ENCODE measurements at places on chromosomes 3 and 15. TPM values are rescaled to one million over a fixed set of nuclear protein-coding genes. Genes with fewer than 3 reads are reported as not detected.
A peak's percentile ranks its signal among the peaks of the same experiment; 100 is the strongest.

DET1 gene
- 4.4 TPM for total RNA-seq

FBXL22 gene
- 0.75 TPM for total RNA-seq

RASSF1 gene
- 17.2 TPM for total RNA-seq

NLGN1 gene
- total RNA-seq = 3.4 TPM

SNAPC5 gene
- 32.0 TPM for total RNA-seq

GUCA1C gene
- total RNA-seq = not detected

SAMMSON gene
- total RNA-seq = not detected

NAA50 gene
- total RNA-seq = 137 TPM

LDHAL6B gene
- total RNA-seq = not detected

DNA sequence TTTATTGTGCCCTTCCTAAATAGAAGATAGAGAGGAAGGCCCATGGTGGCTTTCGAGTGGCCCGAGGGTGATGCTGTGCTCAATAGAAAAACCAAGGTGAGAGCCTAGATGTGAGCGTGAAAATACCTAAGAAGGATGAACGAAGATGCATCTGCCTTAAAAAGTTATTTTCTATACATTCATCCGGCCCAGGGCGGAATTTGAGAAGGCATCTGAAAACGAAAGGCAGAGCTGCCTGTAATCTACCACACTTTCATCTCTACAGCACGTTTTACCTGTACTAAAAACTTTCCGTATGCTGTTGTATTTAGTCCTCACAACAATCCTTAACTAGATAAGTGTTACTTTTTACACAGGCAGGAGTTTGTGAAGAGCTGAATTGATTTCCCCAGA lies 1.4 kb downstream of the DUT start:
- no peak for DNase-seq

- no peak for DNase-seq
These were observed 21.3 kb upstream of the RFTN1 start for GRCh38 chr3:16534640-16535262.

DNA sequence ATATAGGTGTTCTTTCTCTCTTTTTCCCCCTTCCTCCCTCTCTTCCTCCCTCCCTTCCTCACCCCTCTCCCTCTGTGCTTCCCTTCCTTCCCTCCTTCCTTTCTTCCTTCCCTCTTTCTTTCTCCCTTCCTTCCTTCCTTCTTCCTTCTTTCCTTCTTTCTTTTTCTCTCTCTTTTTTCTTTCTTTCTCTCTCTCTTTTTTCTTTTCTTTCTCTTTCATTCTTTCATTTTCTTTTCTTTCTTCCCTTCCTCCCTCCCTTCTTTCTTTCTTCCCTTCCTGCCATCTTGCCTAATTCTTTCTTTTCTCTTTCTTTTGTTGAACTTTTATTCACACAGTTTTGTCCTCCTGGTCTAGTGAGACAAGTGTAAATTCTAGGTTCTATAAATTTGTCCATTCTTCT lies 1595.6 kb downstream of the SI start:
- DNase-seq = no peak

DNA sequence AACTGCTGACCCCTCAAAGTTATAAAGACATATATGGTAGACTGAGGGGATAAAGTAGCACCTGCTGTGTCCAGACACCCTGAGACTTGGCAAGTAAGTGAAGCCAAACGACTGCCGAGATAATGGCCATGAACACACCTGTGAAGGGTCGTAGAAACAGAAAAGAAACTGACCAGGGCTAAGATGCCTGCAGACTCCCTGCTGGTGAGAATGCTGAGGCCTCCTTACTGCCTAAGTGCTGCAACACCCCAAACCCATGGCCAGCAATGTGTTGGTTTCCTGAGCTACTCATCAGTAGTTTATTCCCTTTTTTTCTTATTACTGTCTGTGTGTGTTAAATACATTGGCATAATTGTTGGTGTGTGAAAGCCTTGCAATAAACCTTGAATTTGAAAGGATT lies 233.8 kb downstream of the ZNF385D start:
- DNase-seq = peak; percentile 58

DNA sequence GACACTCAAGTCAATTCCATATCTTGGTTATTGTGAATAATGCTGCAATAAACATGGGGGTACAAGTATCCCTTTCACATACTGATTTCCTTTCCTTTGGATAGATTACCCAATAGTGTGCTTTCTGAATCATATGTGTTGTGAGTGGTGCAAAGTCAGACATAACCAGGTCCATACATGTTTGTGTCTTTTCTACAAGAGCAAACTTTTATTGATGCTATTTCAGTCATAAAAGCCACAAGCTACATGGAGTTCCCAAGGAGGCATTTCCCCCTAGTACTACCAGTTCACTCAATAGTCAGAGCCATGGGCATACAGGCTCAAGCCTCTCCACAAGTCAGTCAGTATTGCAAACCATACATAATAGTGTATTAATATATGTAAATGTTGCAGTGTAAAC lies 10.1 kb downstream of the CEP63 start:
- DNase-seq = no peak

DNA sequence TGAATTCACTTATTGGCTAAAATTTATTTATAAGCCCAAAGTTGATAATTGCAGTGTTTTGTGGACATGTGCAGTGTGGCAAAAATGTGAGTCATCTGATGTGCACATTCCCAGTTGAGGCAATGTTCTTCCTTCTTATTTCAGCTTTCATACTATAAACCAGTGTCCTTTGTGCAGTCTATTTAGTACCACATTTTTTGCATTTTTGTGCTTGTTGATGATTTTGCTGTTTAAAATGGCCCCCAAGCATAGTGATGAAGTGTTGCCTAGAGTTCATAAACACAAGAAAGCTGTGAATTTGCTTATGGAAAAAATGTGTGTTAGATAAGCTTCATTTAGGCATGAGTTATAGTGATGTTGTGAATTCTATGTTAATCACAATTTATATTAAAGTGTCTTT lies 19.4 kb upstream of the IL20RB start:
- no peak for DNase-seq

DNA sequence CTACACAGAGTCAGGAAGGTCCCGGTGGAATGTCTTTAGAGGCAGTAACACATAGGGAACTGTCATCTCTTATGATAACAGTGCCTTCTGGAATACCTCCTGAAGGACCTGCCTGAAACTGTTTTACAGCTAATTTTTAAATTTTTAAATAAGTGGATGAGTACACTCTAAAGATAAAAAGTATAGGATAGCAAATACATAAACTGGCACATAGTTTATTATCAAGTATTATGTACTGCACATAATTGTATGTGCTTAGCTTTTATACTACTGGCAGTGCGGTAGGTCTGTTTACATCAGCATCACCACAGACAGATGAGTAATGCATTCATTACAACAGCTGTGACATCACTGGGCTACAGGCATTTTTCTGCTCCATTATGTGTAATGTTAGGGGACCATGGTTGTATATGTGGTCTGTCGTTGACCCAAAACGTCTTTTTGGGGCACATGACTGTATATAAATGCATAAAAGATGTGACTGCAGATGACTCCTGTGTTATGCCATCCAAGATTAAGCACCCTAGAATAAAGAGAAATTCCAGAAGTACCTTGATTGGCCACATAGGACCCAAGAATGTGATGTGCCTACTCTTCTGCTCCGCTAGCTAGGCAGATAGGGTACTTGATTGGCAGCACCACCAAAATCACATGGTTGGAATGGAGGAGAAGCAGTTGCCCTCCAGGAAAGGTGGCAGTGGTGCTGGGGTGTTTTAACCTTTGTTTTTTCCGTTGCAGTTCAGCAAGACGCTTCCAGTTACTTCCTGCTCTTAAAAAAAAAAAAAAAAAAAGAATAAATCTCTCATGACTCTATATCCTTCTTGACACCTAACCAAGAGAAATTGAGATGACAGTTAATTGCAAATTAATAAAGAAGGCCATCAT lies 3.3 kb downstream of the VPS8 start:
- DNase-seq = no peak

GRCh38 chr3:43036621-43037423 lies 57.7 kb downstream of the GASK1A start:
- peak; percentile 24 for DNase-seq

GRCh38 chr3:128269006-128269775 lies 115.9 kb downstream of the EEFSEC start:
- peak; percentile 28 for DNase-seq

DNA sequence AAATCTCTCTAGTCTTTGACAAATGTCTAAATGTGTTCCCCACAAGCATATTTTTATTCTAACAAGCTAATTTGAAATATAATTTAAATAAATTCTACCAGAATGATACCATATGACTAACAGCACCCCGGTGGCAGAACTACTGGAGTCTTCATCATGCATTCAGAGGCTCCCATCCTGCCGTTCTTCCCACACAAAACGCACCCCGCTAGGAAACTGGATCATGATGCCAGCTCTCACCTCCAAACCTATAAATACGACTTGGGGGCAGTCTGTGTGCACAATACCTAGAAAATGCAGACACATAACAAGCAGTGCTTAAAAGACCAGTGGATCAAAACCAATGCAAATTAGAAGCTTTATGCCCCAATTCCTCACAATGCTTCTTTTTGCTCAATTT lies 8.5 kb downstream of the HOMER2 start:
- DNase-seq = no peak

DNA sequence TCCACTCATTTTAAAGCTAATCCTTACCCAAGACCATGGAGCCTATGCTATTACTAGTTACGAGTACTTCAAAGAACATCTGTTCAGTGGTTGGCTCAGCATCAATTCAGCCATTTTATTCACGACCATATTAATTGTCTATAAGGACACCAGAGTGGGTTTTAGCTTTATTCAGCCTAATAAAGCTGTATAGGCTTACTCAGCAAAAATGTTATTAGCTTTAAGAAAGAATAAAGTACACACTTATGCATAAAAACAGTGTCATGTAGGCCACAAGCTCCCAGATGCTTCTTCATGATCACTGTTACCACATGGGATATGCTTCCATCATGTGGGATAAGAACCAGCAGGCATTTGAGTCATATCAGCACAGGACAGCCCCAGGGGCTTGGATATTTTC lies 87.4 kb upstream of the GPR149 start:
- no peak for DNase-seq

DNA sequence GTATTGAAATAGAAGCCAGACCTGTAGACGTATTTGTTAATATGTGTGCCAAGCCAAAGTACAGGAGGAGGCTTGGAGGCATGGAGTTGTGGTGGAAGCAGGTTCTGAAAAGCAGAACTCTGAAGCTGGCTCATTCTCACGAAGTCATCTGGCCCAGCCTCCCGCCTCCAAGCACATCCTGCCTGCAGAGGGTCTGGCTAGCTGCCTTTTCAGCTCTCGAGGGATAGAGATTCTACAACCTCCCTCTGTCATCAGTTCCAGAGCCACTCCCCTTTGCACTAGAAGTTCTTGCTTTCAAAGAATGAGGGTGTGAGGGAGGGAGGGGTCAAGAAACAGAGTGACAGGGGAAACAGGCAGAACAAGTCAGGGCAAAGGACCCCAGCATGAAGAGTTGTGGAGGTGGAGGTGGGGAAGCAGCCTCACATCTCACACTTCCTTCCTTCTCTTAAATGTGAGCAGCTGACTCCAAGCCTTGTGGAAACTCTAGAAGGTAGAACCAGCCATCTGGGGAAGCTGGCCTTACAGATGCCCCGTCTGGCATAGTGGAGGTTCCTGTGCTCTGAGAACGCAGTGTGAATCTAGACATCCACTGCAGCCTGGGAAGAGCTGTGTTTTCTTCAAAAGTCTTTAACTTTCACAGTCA lies 95.3 kb downstream of the SLC49A4 start:
- DNase-seq = peak; percentile 88

DNA sequence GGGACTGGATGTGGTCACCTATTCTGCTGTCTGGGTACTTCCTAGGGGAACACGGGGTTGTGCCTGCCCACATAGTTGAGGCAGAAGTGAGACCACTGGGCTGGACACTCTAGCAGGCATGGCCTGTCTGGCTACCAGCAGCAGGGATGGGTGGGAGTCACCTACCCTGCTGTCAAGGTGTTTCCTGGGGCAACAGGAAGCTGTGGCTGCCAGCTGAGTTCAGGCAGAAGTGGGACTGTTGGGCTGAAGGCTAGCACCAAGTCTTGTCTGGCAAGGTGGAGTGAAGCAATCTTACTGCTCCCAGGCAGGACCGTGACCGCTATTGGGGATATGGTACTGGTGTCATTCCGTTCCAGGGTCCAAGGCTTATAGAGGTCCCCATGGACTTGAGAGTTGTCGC lies 20.3 kb upstream of the ZDHHC23 start:
- no peak for DNase-seq

DNA sequence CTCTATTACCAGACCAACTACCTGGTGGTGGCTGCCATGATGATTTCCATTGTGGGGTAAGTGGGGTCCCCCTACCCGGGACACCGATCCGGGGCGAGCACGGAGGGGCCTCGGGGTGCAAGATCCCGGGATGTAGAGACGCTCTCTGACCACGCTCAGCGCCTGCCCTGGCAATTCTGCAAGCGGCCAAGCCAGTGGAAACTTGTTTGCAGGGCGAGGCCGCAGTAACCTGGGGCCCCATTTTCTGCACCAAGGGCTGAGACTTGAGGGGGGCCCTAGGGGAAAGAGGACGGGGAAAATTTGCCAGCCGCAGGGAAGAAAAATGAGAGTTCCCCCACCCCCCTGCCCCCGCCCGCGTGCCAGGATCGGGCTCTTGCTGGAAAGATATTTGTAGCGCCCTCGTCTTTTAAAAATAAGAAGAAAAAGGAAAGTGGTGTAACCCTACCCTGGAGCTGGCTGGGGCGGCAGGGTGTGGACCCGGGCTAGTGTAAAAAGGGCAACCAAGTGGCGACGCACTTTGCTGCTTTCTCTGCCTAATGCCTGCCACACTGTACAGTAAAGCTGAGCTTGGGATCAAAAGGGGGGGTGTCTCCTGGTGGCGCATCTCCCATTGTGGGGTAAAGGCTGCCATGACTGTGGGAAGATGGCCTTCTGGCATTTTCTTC lies 563 bp downstream of the ARL6IP5 start:
- peak; percentile 68 for DNase-seq
